ENCODE measurements at places on chromosomes 4 and X.

GRCh38 chr4:84492737-84493091 is 6.4 kb downstream of the NKX6-1 start:
- DNase-seq, result no peak

GRCh38 chr4:134326866-134327265 is 125.3 kb upstream of the PABPC4L start:
- DNase-seq, result no peak

- no peak for DNase-seq
Observed at GRCh38 chr4:37908488-37909331, 17.8 kb downstream of the TBC1D1 start.

DNA sequence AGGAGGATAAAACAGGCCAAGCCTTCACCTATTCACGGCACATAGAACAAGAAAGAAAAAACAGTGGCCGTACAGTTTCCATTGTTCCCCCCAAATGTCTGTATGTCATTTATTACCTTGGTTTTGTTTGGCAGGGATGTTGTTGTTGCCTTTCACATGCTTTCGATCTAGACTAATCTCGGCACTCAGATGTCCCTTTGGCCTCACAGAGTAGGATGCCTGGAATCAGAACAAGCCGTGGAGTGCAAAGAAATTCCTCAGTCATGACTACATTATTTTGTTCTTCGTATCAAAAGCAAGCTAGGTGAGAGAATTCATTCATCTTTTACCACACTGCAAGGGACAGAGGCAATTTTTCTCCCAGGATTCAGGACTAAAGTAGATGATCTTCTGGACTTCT is 106.9 kb downstream of the SMIM20 start:
- DNase-seq, result no peak

GRCh38 chrX:2691543-2692220 is 587 bp downstream of the CD99 start:
- no peak for DNase-seq

- DNase-seq, result no peak
Observed at GRCh38 chr4:6672131-6672530, 21.5 kb upstream of the S100P start.

DNA sequence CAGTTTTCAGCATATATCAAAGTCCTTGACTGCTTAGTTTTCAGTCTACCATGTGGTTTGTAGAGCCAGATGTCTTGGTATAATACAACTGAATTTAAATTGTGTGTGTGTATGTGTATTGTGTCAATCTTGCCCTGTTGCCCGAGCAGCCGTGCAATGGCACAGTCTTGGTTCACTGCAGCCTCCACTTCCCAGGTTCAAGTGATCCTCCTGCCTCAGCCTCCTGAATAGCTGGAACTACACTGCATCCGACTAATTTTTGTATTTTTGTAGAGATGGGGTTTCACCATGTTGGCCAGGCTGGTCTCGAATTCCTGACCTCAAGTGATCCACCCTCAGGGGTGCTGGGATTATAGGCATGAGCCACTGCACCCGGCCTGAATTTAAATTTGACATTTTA is 6.0 kb upstream of the KLHL5 start:
- no peak for DNase-seq

DNA sequence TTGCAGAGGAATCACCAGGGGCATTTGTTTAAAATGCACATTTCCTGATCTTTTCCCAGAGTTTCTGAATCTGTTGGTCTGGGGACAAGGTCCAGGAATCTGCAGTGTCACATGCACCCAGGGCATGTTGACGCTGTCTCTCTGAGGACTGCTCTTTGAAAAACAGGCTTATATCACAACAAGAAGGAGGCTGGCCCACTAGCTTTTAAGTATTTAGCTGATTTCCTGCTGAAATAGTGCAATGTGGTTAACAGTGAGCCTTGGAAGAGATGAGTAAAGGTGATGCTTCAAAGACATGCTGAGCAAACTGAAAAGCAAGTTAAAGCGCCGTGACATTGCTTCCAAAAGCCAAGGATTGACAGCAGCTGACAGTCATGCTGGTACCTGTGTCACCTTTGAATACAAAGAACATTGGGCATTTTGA is 18.6 kb upstream of the SEPSECS start:
- DNase-seq, result no peak

GRCh38 chrX:1178580-1179057 is 33.8 kb downstream of the CRLF2 start:
- no peak for DNase-seq

DNA sequence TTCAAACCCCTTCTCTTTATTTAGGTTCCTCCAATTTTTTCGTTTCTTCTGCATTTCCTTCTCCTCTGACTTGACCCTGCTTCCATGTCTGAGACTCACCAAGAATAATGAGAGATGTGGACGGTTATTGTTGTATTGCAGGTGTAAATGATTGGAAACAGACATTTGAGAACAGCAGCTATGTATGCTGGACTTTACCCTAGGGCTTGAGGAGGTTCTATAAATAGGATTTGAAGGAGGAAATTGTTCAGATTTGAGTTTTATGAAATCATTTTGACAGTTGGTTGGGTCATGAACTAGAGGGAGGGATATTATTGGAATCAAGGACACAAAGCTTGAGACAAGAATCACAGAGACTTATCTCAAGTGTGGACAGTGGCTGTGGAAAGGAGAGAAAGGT is 614.6 kb upstream of the CPEB2 start:
- DNase-seq, result no peak

- DNase-seq, result no peak
Observed at GRCh38 chr4:63325140-63325539, 1084.1 kb downstream of the TECRL start.

DNA sequence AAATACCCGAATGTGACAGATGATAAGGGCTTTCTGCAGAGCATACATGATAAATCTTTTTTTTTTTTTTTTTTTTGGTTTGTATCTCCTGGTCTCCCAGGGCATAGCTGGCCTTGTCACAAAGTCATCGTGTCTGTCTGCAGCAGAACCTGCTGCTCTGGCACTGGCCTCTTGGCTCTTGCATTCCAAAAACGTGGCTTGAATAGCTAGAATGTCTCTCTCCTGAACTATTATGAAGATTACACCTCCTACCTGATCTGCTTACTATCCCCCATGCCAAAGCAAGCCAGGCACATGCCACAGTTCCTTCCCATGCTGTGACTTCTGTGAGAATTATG is 50.4 kb upstream of the SCRG1 start:
- DNase-seq, result no peak

GRCh38 chr4:8394061-8394519 is 46.4 kb downstream of the ACOX3 start:
- DNase-seq, result peak; percentile 74

- no peak for DNase-seq
Observed at GRCh38 chr4:42396361-42396751, 932 bp upstream of the SHISA3 start.

DNA sequence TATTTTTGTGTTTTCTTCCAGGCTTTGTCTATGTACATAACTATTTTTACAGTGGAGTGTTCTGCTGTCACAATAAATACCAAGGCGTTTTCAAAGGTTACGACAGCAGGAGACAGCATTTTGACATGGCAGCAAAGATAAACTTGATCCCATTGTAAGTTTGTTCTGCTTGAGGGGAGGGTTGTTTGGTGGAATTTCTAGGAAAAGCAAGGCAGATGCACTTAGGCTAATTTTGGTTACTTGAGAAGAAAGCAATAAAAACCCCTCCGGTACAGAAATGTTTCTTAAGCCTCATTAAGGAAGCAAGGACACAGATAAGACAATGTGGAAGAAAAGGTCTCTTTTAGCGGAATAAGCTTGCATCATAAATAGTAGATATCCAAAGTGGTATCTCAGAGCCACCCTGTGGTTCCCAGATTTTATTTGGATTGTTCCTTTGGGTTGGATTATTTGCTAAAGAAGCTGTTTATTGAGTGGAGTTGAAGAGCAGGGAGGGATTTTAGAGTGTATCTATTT is 54.3 kb downstream of the CLCN5 start:
- no peak for DNase-seq

DNA sequence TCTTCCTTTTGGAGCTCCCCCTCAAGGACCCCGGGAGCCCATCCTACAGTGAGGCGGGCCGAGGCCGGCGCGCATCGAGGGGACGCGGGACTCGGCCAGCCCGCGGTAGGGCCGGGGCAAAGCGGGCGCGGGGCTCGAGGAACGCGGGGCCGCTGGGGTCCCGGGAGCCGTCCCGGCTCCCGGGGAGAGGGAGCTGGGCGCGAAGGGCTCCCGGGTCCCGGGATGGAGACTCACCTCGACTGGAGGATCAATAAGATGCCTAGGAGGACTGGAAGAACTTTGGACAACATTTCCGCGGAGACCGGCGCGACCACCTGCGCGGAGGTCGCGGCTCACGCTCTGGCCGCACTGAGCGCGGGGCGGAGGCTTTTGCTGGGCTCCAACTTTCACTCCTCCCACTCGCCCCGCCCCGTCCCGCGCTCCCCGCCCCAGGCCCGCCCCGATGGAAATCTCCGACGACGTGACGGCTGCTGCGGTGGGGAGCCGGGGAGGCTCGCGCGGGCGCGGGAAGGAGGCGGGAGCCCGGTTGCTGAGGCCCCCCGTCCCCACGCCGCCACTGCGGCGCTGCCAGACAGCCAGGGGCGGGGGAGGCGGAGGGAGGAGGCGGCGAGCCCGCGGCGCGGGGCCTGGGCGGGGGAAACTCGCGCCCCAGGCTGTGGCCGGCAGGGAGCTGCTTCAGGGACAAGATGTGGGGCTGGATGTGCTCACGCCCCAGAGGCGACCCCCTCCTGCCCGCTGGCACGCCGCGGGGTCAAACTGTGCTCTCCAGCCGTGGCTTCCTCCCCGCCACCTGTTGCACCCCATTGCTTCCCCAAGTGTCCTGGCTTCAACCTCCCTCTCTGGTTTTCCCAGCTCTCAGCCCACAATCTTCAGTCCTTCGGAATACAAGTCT is at the start of gene GABRE:
Gene GABRE, minus strand, starts transcription at position 341 of the 892 bp plus-strand sequence. Its CDS starts 51 bp downstream, at position 290.
- no peak for DNase-seq

GRCh38 chr4:170423137-170423536 is 333.4 kb upstream of the AADAT start:
- no peak for DNase-seq

- DNase-seq, result no peak
Observed at GRCh38 chr4:57234252-57234775, 124.1 kb upstream of the IGFBP7 start.

Data from NCI-H1092 (cell line).